ENCODE measurements at places on chromosomes 4 and X. TPM values are rescaled to one million over a fixed set of nuclear protein-coding genes. Genes with fewer than 3 reads are reported as not detected.

Gene RBMXL3
- not detected for total RNA-seq

Gene MAGED4B
- not detected for total RNA-seq

Gene FAM149A
- 1.9 TPM for total RNA-seq

- no peak for DNase-seq
These were observed 50.0 kb downstream of the HOPX start for GRCh38 chr4:56630876-56631666.

- DNase-seq: no peak
These were observed at the start of gene KLHL5 for GRCh38 chr4:39062094-39062769. Gene KLHL5, plus strand, starts transcription at chr4:39062232. Its CDS starts 421 bp downstream, at chr4:39062653.

DNA sequence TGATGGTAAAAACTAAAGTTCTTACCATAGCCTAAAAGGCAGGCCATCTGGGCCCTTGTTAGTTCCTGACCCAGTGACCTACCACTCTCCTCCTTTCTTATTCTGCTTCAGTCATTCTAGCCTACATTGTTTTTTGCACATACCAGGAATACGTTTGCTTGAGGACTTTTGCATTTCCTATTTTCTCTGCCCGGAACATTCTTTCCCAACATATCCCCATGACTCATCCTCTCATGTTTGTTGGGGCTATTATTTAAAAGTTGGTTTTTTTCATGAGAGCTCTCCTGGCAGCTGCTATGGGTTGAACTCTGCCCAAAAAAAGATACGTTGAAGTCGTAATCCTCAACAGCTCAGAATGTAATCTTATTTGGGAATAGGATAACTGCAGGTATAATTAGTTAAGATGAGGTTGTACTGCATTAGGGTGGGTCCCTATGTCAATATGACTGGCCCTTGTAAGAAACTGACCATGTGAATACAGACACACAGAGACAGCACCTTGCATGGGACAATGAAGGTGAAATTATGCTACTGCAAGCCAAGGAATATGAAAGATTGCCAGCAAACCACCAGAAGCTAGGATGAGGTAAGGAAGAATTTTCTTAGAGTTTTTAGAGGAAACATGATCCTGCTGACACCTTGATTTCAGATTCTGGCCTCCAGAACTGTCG lies 138.3 kb upstream of the PDHA2 start:
- no peak for DNase-seq

DNA sequence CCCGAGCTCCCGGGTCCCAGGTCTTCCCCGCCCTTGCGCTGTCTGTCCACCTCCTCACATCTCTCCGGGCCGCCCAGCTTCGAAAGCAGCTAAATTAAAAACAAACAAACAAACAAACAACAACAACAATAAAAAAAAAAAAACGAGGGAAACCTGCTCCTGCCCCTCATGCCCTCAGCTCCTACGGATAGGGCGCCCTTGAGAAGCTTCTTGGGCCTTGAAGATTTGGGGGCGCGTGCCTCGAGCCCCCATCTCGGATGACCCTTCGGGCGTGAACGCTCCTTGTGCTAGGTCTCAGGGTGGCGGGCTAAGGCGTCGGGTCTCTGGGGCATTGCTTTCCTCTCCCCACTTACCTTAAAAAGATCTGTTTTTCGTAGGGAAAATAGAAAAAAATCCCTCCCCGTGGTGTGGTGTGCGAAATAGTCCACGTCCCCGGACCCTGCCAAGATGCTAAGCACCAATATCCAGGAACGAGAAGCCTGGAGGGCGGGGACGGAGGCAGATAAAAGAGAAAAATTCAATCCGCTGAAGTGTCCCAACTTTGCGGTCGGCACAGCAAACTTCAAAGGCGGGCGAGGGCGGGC lies 603 bp downstream of the NDNF start:
- DNase-seq: no peak

DNA sequence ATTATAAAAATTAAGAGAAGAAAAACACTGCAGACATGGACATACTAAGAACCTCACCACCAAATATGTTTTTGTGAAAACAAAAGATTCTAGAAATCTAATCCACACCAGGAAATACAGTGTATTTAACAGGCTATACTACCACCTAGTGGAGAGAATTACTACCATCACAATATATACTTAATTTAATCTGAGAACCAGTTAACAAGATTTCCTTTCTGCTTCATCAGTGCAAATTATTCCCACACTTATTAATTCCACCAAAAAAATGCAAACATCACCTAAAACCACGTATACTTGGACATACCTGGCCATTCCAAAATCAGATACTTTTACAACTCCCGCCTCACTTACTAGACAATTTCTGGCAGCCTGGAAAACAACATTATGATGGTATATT lies 7.0 kb upstream of the TXK start:
- peak; percentile 76 for DNase-seq

GRCh38 chr4:185004562-185005218 lies 13.6 kb upstream of the HELT start:
- no peak for DNase-seq

DNA sequence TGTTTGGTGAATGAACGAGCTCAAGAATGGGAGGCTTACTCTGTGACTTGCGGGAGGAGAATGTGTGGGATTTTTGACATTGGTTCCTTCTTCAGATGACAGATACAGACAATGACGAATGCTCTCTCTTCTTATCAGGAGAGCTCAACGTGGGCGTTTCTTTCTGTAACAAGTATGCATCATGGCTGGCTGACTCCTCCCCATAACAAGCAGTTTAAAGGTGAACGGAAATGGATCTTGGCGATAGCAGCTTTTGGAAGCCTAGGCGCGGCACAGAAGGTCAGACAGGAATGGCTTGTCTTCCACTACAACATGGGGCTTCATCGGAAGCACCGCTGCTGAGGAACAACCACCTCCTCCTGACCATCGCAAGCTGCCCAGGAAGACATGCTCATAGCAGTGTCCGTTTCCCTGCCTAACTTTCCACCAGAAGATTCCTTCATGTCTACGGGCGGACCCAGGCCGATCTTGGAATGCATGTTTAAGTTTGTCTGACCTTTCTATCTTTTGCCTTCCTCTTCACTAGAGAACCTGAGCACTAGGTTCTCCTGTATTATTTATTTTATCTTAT lies 18.3 kb upstream of the ACSL1 start:
- DNase-seq: no peak

DNA sequence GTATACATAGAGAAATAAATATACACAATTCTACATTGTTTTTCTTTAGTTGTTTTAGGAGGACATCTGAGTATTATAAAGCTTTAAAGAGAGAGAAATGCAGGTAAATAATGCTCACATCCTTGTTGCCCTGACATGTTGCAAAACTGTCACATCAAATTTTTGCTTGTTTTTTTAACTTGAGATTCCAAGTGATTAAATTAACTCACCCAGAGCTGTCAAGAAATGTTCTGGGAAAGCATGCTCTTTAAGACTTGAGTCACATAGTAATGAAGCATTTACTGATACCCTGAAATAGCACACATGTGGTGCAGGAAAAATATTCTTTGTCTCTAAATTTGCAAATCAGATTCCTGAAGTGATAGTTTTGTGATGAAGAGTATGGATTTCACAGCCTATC lies 665.6 kb downstream of the FSTL5 start:
- no peak for DNase-seq

DNA sequence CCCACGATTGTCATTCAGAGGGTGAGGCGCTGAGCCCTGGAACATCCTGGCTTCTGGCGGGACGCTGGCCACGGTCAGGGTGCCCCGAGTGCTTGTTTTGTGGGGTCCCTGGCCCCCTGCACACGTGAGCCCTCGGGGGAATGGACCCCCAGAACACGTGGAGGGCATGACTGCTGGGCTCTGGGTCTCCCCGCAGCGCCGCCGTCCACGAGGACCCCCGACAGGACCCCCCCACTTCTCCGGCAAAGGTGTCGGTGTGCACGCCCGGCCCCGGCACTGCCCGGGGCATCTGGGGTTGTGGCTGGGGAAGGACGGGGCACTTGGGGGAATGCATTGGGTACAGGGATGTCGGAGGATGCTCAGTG lies 13.9 kb upstream of the GTPBP6 start:
- no peak for DNase-seq

- DNase-seq: no peak
These were observed 330.4 kb upstream of the SFRP2 start for GRCh38 chr4:154119317-154119716.

- no peak for DNase-seq
These were observed 1678.2 kb downstream of the ARAP2 start for GRCh38 chr4:34566091-34566490.

DNA sequence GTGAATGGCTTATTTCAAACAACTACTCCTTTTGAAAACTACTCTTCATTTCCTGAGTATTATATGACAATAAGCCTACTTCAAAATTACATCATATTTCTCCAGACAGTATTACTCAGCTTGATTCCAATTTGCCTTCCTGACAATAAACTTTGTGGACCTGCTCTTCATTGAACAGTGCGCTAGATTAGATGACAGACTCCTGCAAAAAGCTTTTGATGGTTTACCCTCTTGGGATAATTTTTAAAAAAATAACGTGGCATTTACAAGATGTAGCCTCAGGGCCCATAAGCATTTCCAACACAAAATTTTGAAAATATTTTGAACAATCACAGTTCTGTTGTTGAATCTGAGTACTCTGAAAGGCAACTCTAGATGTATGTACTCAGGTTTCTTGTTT lies 25.9 kb downstream of the MGAT4D start:
- no peak for DNase-seq

- no peak for DNase-seq
These were observed 30.8 kb downstream of the NR0B1 start for GRCh38 chrX:30278365-30278764.

- no peak for DNase-seq
These were observed 332.3 kb downstream of the PTTG2 start for GRCh38 chr4:38292529-38292928.

DNA sequence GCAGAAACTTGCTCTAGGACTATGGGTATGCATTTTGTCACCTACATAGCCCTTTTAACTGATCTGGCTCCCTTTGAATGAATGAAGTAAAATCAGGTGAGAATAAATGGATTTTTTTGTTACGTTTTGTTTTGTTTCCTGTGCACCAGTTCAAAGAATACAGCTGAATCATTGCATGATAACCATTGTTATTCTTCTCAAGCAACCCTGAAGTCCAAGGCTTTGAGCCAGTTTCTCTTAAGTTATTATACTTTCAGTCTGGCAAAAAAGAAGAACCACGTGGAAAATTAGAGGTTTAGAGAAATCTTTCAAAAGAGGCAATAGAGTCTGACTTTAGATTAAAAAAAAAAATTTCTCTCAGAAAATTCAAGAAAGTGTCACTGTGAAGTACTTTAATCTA lies 398.6 kb upstream of the TECRL start:
- no peak for DNase-seq

All from Karpas-422 (cell line).